Germinal center (tissue), 1 donor: ENCODE measurements at places on chromosomes 5 and 9.

- DNase-seq: no peak
Observed at GRCh38 chr5:103425686-103426454, 136.7 kb downstream of the NUDT12 start.

DNA sequence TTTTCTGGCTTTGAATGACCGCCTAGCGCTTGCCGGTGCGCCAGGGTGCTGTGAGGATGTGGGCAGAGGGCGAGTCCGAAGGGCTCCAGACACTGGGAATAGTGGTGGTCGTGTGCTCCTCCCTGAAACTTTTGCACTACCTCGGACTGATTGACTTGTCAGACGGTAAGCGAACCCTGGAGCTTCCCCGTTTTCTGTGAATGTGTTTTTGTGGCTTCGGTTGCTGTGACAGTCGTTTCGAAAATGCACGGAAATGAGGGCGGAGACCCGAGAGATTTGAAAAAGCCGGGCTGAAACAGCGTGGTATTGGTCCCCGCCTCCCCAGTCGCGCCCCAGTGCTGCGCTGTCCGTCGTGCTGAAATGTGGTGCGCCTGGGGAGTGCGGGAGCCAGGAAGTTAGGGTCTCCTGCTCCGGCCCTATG, 102.5 kb upstream of the GABRP start:
- DNase-seq: peak; percentile 20

DNA sequence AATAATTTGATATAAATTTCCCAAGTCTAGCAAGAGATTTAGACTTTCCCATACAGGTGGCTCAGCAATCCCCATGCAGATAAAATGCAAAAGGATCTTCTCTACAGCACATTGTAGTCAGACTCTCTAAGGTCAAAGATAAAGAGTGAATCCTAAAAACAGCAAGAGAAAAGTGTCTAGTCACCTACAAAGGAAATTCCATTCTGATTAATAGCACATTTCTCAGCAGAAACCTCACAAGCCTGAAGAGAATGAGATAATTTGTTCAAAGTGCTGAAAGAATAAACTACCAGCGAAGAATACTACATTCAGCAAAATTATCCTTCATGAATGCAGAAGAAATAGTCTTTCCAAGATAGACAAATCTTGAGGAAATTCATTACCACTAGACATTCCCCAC, 493.3 kb downstream of the PRELID2 start:
- no peak for DNase-seq

DNA sequence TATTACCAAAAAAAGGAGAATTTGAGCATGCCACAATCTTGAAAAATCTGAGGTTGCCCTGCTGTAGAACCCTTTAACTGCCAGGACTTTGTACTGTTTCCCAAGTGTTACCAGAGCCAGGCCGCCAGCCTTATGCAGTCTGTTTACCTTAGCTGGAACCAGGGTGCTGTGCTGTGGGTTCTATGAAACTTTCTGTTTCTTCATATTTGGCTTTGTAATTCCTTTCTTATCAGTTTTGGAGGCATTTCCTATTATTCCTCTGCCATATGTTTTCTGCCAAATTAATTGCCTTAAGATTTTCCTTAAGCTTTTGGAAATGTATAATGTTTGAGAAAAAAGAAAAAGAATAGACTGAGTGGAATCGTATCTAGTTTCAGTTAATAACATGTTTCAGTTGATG, 2.1 kb downstream of the S1PR3 start:
- DNase-seq: no peak

DNA sequence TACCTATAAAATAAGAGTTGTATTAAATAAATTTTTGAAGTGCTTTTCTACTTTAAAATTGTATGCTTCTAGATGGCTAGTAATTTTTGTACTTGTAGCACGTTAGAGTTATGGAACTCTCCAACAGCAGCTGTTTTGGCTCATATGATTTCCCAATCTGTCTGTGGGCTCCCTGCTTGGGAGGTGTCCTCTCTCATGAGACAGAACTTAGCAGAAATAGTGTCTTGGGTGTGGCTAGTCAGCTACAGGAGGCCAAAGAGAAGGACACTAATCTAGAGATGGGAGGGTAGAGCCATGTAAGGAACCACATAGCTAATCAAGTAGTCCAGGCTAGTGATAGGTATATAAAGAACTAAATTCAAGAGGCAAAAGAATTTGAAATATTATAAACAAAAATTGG, 78.4 kb upstream of the DAB2 start:
- no peak for DNase-seq

- DNase-seq: no peak
Observed at GRCh38 chr5:179315356-179315890, 29.8 kb downstream of the ADAMTS2 start.

DNA sequence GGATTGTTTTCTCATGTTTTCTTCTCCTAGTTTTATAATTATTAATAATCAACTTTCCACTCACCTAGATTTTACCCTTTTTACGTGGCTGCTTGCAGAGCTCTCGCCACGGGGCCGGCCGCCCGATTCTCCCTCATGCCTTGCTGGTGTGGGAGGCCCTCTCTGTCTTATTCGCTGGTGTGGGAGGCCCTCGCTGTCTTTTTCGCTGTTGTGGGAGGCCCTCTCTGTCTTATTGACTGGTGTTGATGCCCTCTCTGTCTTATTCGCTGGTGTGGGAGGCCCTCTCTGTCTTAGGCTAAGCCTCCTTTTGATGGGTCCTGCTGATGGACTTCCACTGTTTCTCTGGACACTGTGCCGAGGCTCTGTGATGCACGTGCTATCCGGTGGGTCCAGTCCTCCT, 161.3 kb upstream of the IRX2 start:
- no peak for DNase-seq

DNA sequence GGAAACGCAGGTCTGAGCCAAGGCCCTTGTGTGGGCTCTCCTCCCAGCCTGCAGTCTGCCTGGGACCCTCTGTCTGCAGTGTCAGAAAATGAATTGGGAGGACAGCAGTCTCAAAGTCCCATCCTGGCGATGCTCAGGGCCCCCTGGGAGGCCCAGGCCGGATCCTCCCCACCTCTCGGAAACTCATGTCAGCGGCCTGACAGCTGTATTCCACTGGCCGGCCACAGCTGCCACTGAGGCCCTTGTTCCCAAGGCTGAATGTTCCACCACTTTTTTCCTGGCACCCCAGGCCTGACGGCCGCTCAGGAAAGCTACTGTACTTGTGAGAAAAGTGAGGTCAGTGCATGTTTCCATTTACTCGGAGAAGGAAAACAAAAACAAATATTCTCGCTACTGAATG, 180.0 kb downstream of the FGF18 start:
- DNase-seq: no peak

- DNase-seq: peak; percentile 19
Observed at GRCh38 chr5:607541-608428, 4.4 kb upstream of the CEP72 start.

- DNase-seq: no peak
Observed at GRCh38 chr5:440401-441201, 2.4 kb upstream of the EXOC3 start.

GRCh38 chr5:103908336-103909080, 345.9 kb upstream of the NUDT12 start:
- DNase-seq: no peak

GRCh38 chr5:168578538-168579487, at the start of gene PANK3:
Gene PANK3, minus strand, starts transcription at chr5:168579368. Its CDS starts 85 bp downstream, at chr5:168579283.
- no peak for DNase-seq

DNA sequence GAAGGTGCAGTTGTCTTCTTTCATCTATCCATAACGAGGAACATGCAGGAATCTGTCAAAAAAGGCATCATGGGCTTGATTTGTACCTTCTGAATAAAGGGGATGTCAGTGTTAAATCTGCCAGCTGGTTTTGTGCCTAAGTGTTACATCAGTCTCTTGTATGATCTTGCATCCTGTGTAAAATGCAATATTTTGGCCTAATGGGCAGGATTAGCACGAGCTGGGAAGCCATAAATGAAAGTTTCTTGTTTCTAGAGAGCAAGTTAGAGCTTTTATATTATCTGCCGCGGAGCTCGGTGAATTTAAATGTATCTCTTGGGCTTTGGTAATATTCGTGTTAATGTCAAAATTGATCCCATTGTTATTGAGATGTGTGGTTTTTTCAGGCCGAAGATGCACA, 526.1 kb upstream of the WWC1 start:
- DNase-seq: no peak

GRCh38 chr5:178895615-178896571, at the start of gene ZFP2:
Gene ZFP2, plus strand, starts transcription at chr5:178895913. Its CDS starts 35,401 bp downstream, at chr5:178931314.
- peak; percentile 20 for DNase-seq

DNA sequence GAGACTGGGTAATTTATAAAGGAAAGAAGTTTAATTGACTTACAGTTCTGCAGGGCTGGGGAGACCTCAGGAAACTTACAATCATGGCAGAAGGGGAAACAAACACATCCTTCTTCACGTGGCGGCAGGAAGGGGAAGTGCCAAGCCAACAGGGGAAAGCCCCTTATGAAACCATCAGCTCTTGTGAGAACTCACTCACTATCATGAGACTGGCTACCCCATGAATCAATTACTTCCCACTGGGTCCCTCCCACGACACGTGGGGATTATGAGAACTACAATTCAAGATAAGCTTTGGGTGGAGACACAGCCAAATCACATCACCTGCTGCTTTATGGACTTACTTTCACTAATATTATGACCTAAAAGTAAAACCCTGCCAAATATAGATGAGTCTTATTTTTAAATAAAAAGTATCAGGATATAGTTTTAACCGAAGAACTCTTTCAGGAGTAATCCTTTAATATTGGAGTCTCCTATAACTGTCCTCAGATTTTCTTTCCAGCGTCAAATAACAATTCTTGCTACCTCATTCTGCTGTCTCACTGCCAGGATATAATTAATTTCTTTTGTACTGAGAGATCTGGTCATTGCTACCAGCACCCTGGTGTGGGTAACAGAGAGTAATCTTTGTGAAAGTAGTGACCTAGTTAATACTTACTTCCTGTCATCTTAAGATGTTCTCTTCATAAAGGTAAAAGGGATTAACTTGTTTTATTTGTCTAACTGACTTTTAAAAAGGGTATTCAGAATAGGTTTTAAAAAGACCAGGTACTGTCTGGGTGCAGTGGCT, 68.6 kb downstream of the NLN start:
- no peak for DNase-seq

DNA sequence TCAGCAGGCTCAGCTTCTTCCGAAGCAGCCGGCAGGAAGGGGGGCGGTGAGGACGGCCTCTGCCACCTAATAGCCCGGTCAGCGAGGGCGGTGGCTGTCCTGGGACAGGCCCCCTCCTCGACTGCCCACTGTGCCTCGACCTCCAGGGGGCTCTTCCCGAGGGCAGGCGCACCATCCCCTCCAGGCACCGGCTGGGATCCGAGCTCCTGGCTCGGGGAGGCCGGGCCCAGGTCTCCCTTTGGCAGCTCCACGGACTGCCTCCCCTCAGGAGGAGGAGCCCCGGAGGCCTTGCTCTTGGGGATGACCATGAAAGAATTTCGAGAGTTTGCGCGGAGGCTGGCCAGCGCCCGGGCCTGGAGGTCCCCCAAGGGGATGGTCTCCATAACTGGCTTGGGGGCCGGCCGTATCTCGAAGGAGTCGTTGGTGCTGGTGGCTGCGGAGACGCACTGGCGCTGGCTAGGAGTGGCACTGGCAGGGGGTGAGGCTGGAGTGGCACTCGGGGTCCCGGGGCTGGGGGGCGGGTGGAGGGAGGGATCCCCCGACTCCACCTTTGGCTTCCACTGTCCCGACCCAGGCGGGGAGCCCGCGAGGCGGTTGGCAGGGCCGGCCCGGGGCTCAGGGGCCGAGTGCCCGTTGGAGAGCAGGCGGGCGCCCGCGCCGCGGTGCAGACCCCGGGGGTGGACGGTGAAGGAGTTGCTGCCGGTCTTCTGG, 975 bp downstream of the TPRN start:
- no peak for DNase-seq

GRCh38 chr9:106307670-106308069, 555.3 kb upstream of the ZNF462 start:
- no peak for DNase-seq
